A172 (cell line): ENCODE measurements at places on chromosomes 3 and 15. TPM values are rescaled to one million over a fixed set of nuclear protein-coding genes. Genes with fewer than 3 reads are reported as not detected.
A peak's percentile ranks its signal among the peaks of the same experiment; 100 is the strongest.

GRCh38 chr15:91886878-91887277 is 33.4 kb downstream of the SLCO3A1 start:
- DNase-seq: no peak

DNA sequence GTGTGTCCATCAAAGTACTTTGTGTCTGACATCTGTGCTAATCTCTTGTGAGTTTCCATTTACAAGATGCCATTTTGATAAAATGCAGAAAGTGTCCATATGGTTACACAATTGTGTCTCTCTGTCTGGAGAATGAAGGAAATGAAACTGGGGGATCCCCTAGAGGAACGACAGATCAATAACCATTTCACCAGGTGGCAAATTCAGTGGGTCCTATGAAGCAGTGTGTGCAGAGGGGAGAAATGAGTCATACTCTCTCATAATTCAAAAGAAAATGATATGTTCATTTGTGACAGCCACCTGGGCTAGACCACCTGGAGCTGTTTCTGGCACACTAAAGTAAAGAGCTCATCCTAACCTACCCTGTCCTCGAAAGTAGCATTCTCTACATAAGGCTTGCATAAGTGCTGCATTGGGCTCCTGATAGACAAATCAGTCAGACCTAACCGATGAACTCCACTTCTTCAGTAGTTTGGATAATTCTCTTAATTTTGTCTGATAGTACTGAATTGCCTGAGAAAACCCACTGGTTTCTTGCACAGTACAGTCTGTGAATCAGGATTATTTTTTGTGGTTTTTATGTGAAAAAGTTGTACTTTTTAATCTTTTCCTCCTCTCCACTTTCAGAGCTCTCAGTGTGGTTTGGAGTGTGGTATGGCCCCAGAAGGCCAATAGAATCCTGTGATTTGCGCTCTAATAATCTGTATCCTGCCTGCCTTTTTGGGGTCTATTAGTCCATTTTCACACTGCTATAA is 10.3 kb upstream of the CD47 start:
- DNase-seq: no peak

Gene C3orf85
- not detected in 2 replicates for total RNA-seq

DNA sequence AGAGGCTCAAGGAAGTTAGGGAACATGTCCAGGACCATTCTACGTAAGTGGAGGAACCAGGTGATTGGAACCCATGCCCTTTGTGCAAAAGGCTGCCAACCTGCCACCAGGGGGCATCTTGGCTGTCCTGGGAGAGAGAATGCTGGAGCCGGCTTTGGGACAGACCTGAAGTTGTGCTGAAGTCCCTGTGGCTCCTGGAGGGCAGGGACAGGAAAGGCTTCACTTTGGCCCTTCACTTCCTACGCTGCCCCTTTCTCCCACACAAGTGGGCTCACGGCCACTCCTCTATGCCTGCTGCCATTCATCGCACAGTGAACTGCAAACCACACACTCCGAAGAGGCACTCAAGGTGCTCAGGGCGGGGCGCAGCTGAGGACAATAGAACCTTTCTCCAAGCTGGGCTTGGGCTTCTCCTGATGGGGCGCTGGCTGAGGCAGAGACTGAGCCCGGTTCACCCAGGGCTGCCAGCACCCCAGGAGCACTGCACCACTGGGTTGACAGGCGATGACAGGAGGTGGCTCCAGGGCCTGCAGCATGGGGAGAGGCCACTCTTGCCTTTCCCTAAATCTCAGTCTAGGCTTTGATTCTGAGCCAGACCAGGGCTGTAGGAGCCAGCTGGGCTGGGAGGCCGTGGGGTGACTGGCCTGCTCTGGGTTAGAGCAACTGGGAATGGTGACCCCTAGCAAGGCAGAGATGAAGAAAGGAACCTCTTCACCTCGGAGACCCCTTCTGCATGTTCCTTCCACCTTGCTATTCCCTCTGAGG is 8.4 kb downstream of the SHF start:
- DNase-seq: peak; percentile 10

DNA sequence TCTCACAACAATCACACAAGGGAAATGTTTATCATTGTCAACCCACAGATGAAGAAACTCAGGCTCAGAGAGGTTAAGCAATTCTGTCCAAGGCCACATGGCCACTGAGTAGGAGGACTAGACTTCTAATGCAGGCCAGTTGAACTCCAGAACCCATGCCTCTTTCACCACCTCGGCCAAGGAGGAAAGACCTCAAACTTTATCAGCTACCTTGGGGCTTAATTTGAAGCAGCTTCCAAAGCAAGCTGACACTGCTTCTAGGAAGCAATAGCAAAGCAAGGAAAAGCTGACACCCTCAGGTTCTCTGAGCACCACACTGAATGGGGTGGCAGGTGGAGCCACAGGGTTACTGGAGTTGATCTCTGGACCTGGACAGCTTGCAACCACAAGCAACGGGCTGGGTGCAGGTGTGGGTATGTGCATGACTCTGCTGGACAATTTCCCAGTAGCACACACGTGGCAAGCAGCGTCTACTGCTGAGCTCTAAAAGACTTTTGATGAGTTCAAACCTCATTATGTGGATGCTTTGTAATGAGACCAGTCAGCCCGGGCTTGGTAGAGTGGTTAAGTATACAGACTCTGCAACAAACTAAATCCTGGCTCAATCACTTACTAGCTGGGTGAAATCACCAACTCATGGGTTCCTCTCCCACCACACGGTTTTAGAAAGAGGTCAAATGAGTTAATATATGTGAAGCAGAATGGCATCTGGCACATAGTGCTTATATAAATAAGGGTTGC is 23.1 kb downstream of the CCNL1 start:
- DNase-seq: no peak
